NCI-H2081 treated with DMSO at 0.1 percent for 48 hours (cell line): ENCODE measurements at places on chromosomes 3 and 15.

GRCh38 chr15:96421178-96421601 is 90.7 kb downstream of the NR2F2 start:
- DNase-seq: no peak

DNA sequence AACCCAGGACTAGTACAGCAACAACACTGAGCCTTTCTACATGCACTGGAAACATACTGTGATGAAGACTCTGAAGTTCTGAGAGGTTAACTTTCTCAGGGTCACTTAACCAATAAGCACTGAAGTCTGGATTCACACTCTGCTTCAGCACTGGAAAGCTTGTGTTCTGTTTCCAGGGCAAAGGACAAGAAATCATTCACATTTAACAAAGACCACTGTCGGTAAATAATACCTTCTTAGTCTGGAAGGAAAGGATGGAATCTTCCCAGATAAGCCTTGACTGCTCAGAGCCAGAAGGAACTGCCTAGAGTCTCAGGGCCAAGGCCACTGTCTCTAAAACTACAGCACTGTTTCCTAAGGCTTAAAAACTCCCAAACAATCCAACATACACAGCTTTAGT is 4.3 kb upstream of the GLYCTK start:
- no peak for DNase-seq

GRCh38 chr15:51731549-51732267 is 5.7 kb downstream of the LYSMD2 start:
- DNase-seq: no peak

DNA sequence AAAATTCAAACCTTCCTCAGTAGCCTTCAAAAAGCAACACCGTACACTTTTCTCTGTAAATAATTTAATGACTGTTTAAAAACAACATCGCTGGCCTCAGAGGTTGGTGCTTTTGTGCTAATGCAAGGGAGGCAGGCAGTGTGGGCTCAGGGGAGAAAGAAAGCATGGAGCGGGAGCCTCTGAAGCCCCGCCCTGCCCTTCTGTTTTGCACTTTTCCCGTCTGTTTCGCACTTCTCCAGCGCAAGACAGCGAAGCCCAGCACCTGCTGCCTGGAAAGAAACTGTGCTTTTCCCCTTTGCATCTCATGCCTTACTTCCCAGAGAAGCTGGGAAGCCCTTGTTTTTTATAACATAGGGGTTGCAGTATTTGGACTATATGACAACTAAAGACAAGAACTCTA is 23.1 kb downstream of the TRPM1 start:
- DNase-seq: no peak

DNA sequence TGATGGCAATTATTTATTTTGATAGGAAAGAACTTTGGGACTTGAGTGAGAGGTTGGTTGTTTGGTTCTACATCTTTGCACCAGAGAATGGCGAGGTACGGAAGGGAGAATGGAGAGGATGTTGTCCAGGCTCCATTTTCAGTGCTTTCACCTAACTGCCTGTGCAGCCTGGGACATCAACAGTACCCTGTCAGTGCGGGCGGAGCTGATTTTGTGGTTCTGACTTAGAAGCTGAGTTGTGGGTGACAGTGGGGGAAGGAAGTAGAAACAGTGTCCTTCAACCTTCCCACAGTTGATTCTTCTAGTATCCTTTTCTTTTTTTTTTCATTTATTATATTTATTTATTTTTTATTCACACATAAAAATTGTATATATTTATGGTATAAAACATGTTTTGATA is 95.3 kb downstream of the TIGIT start:
- DNase-seq: no peak

DNA sequence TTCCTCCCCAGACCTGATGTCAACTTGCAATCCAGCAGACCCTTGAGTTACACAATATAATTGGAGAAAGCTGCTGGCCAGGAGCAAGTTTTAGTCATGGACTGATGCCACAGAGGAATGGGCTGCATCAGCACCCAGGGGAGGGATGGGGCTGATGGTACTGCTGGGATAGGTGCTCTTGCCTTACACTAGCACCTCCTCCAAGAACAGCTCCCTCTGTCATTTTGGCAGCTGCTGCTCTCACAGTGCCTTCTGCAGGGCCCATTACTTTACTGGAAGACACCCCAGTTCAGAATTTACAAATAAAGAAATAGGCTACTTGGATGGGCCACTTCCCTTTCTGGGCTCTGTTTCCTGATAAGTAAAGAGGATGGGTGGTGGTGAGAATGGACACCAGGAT is 85.3 kb upstream of the RORA start:
- no peak for DNase-seq

GRCh38 chr15:44775953-44776352 is 39.6 kb downstream of the TRIM69 start:
- no peak for DNase-seq

GRCh38 chr15:68375716-68376220 is 56.2 kb downstream of the ITGA11 start:
- no peak for DNase-seq

DNA sequence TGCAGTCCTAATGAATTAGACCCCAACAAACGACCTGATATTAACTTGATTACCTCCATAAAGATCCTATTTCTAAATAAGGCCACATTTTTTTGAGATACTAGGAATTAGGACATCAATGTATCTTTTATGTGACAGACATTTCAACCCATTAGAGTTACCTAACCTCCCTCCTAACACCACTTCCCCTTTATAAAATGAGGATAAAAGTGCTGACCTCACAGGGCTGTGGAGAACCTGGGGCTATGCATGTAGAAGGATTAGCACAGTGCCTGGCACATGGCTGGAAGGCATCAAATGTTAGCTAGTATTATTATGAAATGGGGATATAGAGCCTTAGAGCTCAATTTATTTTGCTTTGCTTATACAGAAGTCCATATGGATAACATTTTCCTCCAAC is 53.5 kb upstream of the LRRN1 start:
- no peak for DNase-seq

- no peak for DNase-seq
These were observed 181.3 kb downstream of the ISL2 start for GRCh38 chr15:76517910-76518309.

DNA sequence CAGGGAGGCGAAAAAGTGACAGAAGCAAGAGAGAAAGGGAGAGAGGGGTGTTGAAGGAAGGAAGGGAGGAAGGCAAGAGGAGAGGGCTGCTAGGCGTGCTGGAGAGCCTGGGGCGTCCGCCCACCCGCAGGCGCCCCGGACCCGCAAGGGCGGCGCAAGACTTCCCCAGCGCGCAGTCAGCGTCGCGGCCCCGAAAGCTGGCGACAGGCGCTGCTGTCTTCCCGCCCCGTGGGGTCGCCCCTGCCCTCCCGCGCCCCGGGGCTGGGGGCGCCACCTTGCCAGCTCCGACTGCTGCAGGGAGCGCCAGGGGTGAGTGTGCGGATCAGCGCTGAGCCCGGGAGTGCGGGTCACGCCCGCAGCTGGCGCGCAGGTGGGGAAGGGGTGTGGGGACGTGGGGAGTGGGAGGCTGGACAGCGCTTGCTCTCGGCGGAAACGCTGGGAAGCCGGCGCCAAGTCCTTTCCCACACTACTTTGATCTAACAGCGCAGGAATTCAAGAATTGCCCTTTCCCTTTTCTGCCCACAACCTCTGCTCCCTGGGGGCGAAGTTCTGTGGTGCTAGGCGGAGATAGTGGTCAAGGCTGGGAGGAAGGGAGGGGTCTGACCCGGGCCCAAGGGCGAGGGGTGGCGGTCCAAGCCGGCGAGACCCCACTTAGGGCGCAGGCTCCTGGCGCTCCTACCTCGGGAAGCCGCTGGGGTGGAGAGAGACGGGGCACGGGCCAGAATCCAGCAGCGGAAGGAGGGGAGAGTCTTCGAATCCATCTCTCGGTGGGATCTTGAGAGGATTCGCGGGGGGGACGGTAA is 266.1 kb downstream of the CGGBP1 start:
- no peak for DNase-seq

DNA sequence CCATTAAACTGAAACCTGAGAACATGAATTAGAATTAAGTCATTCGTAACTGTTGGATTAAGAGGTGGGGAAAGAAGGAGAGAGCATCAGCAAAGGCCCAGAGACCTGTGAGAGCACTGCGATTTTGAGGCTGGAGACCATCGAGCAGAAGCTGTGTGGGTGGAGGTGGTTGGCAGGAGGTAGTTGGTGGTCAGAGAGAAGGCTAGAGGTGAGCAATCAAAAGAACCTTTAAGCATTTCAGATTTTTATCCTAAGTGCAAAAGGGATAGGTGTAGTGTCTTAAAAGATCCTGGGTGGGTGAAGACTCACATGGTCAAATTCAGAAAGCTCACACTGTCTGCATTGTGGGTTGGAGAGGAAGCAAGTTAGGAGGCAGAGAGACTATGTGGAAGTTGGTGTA is 65.1 kb upstream of the TEX264 start:
- no peak for DNase-seq

DNA sequence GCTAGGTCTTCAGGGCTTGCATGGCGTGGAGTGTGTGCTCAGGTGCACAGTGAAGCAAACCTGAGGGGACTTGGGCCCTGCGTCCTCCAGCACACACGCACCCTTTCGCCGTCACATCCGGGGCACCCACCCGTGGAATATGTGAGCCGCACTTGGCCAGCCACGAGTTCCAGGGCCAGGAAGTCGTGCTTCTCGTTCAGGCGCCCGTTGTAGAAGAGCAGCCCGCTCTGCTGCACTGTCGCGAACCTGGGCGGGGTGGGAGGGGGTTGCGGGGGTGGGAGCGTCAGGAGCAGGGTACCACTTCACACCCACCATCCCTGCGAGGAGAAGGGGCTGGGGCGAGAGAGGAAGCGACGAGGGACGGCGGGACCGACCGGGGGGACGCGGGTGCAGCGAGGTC is 7.1 kb downstream of the CELSR3 start:
- no peak for DNase-seq

DNA sequence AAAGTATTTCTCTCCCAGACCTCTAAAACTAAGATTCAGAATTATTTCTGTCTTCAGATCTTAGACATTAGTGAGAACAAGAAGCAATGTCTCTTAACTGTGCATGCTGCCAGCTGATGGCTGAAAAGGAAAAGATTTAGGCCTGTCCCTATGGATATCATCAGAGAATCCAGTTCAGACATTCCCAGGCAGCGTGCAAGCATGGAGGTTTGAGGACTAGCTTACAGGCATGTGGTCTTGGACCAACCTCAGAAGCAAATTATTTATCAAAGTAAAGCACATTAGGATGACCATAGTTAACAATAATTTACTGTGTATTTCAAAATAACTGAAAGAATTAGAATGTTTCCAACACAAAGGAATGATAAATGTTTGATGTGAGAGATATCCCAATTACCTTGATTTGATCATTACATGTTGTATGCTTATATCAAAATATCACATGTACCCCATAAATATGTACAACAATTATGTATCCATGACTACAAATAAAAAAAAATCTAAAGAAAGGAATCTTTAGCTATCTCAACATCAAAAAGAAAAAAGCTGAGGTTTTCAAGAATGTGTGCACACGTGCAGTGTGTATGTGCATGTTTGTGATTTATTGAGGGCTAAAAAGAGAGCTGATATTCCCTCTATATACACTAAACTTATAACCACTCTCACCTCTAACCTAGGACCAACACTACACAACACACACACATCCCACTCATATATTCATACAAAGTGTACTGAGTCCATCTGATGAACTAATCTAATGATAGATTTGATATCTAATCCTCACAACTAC is 108.9 kb upstream of the THBS1 start:
- no peak for DNase-seq

DNA sequence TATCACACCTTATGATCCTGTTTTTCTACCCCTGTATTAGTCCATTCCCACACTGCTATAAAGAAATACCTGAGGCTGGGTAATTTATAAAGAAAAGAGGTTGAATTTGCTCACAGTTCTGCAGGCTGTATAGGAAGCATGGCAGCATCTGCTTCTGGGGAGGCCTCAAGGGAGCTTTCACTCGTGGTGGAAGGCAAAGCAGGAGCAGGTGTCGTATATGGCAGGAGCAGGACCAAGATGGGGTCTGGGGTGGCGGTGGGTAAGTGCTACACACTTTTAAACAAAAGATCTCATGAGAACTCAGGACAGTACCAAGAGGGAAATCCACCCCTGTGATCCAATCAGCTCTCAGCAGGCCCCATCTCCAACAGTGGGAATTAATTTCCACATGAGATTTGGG is 15.4 kb upstream of the SCAP start:
- DNase-seq: no peak

- no peak for DNase-seq
These were observed 105.3 kb downstream of the SNRK start for GRCh38 chr3:43391621-43392020.

DNA sequence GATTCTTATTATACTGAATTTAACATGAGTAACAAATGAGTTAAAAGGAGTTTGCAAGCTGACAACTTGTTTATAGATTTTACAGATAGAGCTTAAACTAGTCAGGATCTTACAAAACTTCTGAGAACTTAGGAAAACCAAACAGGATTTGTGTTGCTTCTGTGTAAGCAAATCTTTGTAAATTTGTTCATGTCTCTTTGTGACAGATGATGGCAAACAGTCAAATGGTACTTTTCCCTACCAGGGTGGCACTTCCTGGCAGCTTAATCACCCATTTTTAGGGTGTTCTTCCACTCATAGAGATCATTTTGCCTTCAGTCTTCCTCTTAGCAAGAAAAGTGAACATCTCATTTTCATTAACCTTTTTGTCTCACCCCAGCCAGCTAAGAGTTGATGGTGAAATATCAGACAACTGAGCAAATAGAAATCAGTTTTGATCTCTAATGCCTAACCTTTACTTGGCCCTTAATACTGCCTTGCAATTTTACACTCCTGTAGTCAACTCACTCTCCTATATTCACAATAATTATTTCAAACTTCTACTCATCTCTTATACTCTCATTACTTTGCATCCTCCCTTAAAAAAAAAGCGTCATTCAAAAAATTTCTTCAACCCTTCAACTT is 23.7 kb upstream of the NECTIN3 start:
- no peak for DNase-seq

DNA sequence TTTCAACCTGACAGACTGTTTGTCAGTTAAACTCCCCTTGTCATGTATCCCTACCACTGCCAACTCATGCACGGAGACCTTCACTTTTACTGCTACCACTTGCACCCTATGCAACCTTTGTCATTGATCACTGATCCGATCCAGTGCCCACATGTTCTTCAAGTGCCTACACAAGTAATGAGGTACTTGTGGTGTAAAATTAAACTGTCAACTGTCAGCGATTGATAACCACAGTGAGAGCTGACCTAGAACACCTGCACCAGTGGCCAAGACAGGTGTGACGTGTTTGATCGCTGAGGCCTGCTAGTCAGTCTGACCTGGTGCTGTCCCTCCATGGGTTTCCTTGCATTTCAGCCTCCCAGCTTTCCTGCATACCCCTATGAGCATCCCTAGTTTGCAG is 55.6 kb downstream of the MECOM start:
- DNase-seq: no peak

GRCh38 chr3:11057655-11058054 is 65.1 kb downstream of the SLC6A1 start:
- DNase-seq: no peak

GRCh38 chr3:103440539-103441203 is 1005.9 kb downstream of the ZPLD1 start:
- no peak for DNase-seq
